ENCODE measurements at places on chromosomes 16 and 17.

GRCh38 chr16:1900452-1900774, 17.8 kb downstream of the HS3ST6 start:
- DNase-seq: no peak

- DNase-seq: no peak
Measured at GRCh38 chr16:11630046-11630767, 38.0 kb upstream of the SNN start.

DNA sequence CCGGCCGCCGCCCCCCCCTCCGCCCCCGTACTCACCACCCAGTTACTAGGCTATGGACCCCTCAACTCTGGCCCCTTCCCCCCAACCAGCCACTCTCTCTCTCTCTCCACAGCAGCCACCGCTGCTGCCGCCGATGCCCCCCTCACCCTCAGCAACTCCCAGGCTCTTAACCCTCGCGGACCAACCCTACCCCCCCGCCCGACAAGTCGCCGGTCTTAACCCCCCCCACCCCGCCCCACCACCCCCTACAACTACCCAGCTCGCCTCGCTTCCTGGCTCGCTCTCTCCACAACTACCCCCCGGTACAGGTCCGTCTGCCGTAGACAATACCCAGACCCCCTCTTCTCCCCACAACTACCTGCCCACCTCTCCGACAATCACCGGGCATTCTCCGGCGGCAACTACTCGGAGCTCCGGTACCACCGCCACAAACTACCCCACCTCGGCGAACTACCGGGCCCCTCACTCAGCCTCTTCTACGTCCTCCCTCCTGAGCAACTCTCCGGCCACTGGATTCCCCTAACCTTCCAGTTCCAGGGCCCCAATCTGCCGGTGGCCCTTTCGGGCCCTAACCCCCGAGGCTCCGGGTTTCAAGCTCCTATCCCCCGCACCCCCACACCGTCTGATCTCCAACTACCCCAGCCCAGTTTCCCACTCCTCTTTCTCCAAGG, 702 bp downstream of the PHF23 start:
- DNase-seq: no peak

DNA sequence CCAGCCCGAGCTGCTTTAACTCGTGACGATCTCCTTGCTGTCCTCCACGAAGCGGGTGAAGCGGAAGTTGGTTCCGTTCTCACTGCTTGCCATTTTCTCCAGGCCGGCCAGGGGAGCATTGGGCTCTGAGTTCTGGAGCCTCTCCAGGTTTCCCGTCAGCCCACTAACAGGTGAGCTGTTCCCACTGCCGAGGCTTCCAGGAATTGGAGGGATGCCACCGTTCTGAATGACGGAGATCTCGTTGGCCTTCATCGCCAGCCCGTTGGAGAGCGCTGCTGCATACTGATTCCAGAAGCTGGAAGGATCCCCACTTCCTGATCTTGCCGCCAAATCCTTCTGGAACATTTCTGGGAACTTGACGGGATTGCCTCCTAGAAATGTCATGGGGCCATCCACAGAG, 14.0 kb downstream of the SALL1 start:
- no peak for DNase-seq

GRCh38 chr16:26664086-26664485, 402.6 kb upstream of the C16orf82 start:
- DNase-seq: no peak

DNA sequence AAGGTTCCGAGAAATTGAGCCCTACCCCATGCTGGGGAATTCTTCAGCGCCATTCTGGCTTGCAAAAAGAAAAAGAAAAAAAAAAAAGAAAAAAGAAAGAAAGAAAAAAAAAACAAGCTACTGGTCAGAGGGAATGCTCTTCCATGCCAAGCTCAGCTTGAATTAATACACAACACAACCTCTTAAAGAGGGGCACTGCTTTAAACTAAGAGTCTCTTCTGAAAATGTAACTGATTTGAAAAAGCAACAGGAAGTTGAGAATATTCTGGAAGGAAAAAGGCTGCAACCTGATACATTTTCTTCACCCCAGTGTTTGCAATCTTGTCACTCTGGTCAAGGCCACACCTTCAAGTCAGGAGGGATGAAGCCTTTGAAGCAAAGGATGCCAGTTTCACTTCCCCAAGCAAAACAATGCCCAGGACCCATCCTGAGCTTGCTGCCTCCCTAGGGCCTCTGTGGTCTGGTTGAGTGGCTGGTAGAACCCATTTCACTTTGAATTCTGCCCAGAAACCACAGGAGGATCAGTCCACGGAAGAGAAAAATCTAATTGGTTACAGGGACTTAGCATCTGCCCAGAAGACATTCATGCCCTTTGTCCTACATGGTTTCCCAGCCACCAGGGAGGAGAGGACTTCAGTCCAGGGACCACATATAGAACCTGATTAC, 389.7 kb downstream of the SOX9 start:
- DNase-seq: no peak

GRCh38 chr17:74663561-74663960, 40.0 kb upstream of the CD300E start:
- DNase-seq: no peak

- DNase-seq: no peak
Measured at GRCh38 chr16:1070084-1070863, 2.3 kb upstream of the SSTR5 start.

GRCh38 chr16:10858203-10858602, 18.8 kb upstream of the CIITA start:
- no peak for DNase-seq

DNA sequence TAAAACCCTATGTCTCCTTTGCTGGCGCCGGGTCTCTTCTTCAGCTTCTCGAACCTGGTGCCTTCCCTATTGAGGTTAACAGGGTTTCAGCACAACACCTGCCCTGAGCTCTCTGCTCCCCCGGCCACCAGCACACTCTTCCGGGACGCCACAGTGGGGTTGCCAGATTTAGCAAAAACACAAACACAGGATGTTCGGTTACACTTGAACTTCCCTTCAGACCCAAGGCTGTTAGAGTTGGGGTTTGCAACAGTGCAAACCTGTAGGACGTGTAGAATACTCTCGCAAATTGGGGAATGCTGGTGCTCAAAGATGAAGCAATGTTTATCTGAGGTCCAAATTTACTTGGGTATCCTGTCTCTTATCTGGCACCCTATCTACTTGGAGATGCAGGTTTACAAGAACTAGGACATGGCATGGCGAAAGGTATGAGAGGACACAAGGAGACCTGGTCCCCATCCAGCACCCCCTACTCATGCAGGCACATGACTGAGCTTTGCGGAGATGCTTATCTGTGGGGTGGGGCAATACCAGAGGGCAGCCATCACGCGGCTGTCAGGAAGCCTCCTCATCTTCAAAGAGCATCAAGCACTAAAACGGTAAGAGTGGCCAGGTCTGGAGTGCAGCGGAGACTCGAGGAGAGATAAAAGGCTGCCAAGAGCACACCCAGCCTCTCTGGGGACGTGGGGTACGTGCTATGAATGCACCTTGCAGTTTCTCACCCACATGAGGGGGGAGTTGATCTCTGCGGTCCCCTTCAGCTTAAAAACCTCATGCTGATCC, 52.8 kb downstream of the SDK2 start:
- DNase-seq: peak; percentile 41

DNA sequence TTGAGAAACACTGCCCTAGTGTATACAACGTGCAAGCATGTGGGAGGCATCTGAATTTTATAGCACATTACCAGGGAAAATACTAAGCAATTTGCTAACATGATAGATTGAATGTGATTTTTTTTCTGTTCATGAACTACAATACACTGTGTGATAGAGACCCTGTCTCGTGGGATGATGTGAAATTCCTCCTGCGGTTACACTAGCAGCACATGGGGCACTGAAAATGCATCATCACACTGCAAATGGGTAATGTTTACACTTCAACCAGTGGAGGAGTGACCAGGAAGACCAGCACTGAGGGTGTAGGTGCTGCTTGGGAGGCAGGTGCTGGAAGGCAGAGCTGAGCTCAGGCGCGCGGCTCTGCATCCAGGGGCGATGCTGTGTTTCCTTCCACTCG, 28.8 kb downstream of the ORC6 start:
- no peak for DNase-seq

DNA sequence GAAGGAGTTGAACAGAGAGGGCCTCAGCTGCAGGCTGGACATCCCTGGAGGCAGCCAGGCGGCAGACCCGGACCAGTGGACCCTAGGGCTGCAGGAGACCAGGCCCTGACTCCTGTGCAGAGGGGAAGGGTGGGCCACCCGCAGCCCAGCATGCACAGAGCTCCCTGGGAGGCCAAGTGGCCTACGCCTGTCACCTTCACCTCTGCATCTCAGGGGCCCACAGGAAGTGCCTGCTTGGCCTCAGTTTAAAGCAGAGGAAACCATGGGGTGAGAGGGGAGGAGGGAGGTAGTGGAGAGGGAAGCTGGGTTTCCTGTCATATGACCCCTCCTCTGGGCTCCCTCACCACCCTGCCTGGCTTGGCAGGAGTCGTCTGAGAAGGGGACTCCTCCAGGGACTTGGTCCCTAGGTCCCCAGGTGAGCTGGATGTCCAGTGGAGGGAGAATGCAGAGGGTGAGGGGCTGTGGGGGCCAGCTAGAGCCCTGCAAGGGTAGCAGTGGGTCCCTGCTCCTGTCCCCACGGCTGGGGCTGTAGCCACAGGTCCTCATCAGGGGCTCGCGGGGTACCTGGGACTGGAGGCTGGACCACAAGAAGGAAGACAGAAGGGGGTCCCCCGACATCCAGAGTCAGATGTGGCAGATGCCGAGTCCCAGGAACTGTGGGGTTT, at the start of gene TMC8:
Gene TMC8, plus strand, starts transcription at position 335 of the 665 bp plus-strand sequence. CDS start 818 bp downstream, outside the sequence.
- DNase-seq: no peak

DNA sequence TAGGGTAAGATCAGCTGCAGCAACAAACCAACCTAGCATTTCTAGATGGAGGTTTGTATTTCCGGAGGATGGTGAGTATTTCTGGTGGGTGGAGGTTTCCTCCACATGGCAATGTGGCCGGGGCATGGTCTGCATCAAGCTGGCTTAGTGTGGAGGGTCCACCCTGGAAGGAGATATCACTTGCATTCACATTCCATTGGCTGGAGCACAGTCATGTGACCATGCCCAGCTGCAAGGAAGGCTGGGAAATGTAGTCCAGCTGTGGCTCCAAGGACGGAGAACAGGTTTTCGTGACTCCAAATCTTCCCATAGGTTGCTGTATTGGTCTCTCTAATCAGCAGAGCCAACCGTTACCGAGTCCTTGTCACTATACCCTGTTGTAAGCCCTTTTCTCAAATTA, 68.7 kb downstream of the RAI1 start:
- DNase-seq: peak; percentile 84

DNA sequence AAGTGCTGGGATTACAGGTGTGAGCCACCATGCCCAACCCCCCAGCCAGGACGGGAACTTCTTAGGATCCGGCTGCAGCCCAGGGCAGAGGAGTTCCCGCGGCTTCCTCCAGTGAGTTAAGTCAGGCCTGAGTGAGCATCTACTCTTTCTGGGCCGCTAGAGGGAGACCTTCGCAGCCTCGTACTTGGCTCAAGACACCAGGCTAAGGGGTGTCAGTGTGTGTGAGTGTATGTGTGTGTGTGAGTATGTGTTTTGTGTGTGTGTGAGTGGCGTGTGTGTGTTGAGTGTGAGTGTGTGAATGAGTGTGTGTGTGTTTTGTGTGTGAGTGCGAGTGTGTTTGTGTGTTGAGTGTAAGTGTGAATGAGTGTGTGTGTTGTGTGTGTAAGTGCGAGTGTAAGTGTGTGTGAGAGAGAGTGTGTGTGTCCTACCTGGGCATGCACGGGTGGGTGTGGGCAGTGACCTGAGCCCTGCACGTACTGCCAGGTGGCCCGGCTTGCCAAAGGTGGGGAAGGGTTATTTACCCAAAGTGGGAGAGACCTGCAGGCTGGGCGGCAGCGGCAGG, 58.5 kb downstream of the TMEM235 start:
- DNase-seq: peak; percentile 91

GRCh38 chr17:2961446-2961845, 102.0 kb downstream of the OR1D5 start:
- no peak for DNase-seq

DNA sequence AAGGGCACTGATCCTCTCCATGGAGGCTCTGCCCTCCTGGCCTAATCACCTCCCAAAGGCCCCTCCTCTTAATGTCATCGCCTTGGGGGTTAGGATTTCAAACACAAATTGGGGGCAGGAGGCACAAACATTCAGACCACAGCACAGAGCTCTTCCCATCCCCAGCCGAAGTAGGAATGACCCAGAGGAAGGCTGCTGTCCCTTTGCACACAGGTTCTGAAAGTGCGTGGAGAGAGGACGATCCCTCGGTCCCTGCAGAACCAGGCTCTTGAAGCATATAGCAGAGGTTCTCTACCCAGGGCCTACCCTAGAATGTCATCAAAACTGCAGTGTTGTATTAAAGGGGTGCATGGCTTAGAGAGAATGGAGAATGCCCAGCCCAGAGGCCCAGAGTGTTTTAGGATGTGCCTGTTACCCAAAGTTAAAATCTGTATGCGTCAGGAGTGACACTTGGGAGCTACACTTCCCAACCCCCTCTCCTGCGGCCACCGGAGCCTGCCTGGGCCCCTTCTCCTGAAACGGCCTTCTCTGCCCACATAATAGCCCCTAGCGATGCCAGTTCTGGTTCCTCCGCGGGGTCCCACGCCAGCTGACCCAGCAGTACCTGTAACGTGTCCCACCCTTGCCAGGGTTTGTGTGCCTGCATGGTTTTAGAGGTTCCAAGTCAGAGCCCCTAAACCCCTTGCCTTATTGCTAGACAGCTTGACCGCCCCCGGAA, 159.5 kb upstream of the CACNG5 start:
- DNase-seq: no peak

- no peak for DNase-seq
Measured at GRCh38 chr17:31556969-31557645, 165.6 kb downstream of the RAB11FIP4 start.

DNA sequence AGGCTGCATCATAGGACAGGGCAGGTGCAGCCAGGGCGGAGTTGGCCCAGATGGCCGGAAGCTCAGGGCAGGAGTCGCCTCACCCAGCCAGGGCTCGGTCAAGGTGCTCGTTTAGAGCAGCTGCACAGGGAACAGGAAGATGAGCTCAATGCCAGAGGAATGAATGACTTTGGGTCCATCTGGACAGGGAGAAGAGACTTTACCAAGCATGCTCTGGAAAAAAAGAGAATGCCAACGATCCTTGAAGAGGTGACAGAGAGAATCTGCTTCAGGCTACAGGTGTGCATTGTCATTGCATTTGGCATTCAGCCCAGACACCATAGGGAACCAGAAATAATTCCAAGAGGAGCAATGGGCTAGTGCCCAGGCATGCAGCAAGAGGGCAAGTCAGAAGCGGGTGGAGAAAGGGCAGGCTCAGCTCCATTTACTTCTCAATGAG, 6.7 kb upstream of the MPP3 start:
- peak; percentile 90 for DNase-seq

DNA sequence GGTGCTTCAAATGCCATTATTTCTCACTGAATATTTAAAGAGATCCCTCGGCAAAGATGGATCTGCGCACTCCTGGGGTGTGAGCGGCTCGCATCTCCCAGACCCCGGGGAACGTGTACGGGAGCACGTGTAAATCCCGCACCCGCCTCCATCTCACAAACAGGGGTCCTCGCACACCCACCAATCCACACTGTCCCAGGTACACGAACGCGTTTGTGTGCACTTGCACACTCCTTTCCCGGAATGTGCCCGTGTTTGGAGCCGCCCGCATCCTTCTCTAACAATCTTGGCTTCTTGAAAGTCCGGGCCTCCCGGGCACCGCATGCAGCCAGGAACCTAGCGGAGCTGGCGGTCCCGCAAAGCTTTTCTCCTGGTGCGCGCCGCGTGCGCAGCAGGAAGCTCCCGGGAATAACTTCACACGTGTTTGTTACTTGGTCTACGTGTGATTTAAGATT, 2.5 kb upstream of the SALL1 start:
- DNase-seq: no peak

GRCh38 chr16:35195173-35195863, 1735.9 kb downstream of the TP53TG3F start:
- no peak for DNase-seq

- DNase-seq: no peak
Measured at GRCh38 chr17:63973930-63974593, 1.3 kb upstream of the SCN4A start.
